ENCODE measurements at places on chromosomes 3 and 15. TPM values are rescaled to one million over a fixed set of nuclear protein-coding genes. Genes with fewer than 3 reads are reported as not detected.

DNA sequence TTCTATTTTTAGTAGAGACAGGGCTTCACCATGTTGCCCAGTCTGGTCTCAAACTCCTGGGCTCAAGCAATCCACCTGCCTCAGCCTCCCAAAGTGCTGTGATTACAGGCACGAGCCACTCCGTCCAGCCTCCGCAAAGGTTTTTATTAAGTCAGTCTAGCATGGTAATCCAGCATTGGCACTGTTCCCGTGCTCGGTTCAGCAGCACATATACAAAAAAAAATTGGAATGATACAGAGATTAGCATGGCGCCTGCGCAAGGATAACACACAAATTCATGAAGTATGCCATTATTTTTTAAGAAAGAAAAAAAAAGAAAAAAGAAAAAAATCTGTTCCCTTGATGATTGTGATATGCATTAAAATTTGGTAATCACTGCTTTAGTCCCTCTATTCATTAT, 8.5 kb downstream of the CKMT1A start:
- H3K4me3 ChIP-seq, result no peak overlapping the region
- no peak overlapping the region for H3K27ac ChIP-seq
- no peaks in the 10 kb centered on the region for H3K36me3 ChIP-seq
- no peaks in the 10 kb centered on the region for H3K27me3 ChIP-seq
- DNase-seq, result no peak

SPINK8 gene
- not detected for total RNA-seq

EPHA6 gene
- not detected for total RNA-seq

DNA sequence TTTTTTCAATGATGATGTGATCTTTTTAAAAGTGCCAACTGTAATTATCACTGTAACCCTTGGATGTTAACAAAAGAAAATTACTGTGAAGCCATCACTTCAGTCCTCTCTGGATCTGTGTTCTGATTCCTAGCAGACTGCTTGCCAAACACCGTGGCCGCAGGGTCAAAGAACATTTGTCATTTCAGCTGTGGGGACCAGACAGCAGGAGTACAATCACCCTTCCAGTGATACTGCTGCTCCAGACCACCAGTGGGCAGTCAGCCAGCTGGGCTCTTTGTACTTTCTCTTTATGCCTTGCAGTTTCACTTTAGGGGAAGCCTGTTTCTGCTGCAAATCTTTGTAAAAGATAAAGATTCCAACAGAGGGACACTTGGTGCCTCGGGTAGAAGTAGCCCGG, 770.0 kb downstream of the GRM7 start:
- no peaks in the 10 kb centered on the region for H3K27me3 ChIP-seq
- H3K27ac ChIP-seq, result no peak overlapping the region
- H3K4me3 ChIP-seq, result no peak overlapping the region
- no peaks in the 10 kb centered on the region for H3K4me1 ChIP-seq

All from HCT116 (cell line).